Sciatic nerve (tissue), 2 donors: ENCODE measurements at places on chromosomes 5 and 9. TPM values are rescaled to one million over a fixed set of nuclear protein-coding genes. Genes with fewer than 3 reads are reported as not detected.

CDC25C gene
- total RNA-seq = not detected

- no peak for DNase-seq
Measured at GRCh38 chr5:135353952-135354721, 44.9 kb downstream of the MACROH2A1 start.

DNA sequence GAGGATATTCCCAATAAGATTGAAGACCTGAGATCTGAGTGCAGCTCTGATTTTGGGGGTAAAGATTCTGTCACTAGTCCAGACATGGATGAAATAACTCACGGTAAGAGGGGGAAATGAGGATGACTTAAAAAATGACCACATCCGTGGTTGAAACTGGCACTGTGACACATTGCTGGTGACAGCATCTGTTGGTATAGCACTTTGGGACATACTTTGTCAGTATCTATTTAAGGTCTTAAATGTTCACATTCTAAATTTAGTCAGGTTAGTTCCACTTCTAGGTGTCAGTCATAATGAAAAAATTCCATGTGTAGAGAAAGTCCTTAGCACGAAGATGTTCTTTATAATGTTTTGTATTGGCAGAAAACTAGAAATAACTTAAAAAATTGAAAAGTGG, 70.9 kb downstream of the GAPVD1 start:
- no peak for DNase-seq

GRCh38 chr9:131490514-131490913, 12.2 kb upstream of the POMT1 start:
- no peak for DNase-seq

DNA sequence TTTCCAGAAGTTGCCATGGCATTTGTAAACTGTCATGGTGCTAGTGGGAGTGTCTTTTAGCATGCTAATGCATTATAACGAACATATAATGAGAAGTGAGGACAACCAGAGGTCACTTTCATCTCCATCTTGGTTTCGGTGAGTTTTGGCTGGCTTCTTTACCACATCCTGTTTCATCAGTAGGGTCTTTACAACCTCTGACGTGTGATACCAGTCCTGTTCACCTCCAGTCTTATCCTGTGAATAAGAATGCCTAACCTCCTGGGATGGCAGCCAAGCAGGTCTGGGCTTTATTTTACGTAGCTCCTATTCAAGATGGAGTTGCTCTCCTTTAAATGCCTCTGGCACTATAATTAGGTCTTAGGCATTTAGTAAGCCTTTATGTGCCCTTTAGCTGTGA, 20.4 kb upstream of the RFK start:
- no peak for DNase-seq
